ENCODE measurements at places on chromosomes 2 and 18. TPM values are rescaled to one million over a fixed set of nuclear protein-coding genes. Genes with fewer than 3 reads are reported as not detected.

Gene GLI2
- not detected for total RNA-seq

Gene PROC
- total RNA-seq: not detected

Gene UPP2
- total RNA-seq: not detected

Gene HOXD12
- total RNA-seq: not detected

Gene IL18R1
- total RNA-seq: 61.9 TPM

Gene EDAR
- 0.11 TPM for total RNA-seq

Gene UGT1A3
- not detected for total RNA-seq

DNA sequence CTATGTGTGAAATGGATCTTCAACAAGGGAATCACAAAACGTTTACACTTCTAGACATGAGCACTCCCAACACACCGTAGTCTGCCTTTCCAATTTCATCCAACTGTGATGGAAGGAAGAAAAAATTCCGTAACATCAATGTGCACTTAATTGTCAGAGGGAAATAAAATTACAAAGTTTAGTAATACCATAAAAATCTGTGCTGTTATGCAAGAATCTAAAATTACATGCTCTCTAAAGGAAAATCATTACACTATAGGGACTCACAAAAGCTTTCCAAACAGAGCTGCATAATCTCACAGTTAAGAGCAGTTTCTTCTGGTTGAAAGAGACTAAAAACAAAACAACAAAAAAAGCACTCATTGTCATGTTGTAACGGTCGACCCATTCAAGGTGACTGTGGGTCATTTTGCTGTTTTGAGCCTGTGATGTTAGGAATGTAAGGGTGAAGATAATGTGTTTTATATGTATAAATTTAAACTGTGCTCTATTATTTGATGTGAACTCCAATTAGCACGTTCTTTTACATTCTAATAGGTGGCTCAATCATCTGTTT is 698.0 kb downstream of the TDRD15 start:
- DNase-seq: no peak
- H3K4me3 ChIP-seq: no peak overlapping the region
- H3K27me3 ChIP-seq: no peaks in the 10 kb centered on the region
- no peaks in the 10 kb centered on the region for H3K4me1 ChIP-seq
- no peaks in the 10 kb centered on the region for H3K36me3 ChIP-seq

- H3K4me3 ChIP-seq: no peak overlapping the region
- DNase-seq: no peak
- peaks cover 3% of the 10 kb centered on the region for H3K27me3 ChIP-seq
- H3K4me1 ChIP-seq: no peaks in the 10 kb centered on the region
- no peaks in the 10 kb centered on the region for H3K36me3 ChIP-seq
These were observed 859.1 kb upstream of the ACVR2A start for GRCh38 chr2:146985753-146986152.

DNA sequence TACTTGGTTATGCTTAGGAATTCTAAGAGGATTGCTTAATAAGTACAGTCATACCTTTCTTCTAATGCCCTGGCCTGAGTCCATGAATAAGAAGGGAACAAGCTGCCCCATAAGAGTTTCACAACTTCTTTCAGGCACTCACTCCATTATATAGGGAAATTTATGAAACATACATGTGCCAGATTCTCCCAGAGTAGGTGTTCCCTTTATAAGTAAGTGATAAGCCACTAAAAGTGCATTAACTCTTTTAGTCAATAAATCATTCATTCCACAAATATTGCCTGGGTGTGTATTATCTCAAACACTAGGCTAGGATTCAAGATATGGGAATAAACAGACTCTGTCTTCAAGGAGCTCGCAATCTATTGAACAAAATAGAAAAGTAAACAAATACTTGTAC is 84.5 kb upstream of the RBBP8 start:
- no peak overlapping the region for H3K4me3 ChIP-seq
- H3K27me3 ChIP-seq: peaks cover 37% of the 10 kb centered on the region
- H3K4me1 ChIP-seq: peaks cover 10% of the 10 kb centered on the region
- no peaks in the 10 kb centered on the region for H3K36me3 ChIP-seq
- DNase-seq: no peak

- H3K36me3 ChIP-seq: no peaks in the 10 kb centered on the region
- no peak overlapping the region for H3K27ac ChIP-seq
- no peak for DNase-seq
- H3K27me3 ChIP-seq: no peaks in the 10 kb centered on the region
- H3K4me1 ChIP-seq: no peaks in the 10 kb centered on the region
- H3K4me3 ChIP-seq: no peak overlapping the region
These were observed 196.3 kb upstream of the SIX3 start for GRCh38 chr2:44744961-44745892.

GRCh38 chr18:37529296-37529695 is 36.3 kb downstream of the CELF4 start:
- peaks cover 27% of the 10 kb centered on the region for H3K27me3 ChIP-seq
- H3K4me3 ChIP-seq: no peak overlapping the region
- H3K27ac ChIP-seq: no peak overlapping the region
- peaks cover 2% of the 10 kb centered on the region for H3K4me1 ChIP-seq

DNA sequence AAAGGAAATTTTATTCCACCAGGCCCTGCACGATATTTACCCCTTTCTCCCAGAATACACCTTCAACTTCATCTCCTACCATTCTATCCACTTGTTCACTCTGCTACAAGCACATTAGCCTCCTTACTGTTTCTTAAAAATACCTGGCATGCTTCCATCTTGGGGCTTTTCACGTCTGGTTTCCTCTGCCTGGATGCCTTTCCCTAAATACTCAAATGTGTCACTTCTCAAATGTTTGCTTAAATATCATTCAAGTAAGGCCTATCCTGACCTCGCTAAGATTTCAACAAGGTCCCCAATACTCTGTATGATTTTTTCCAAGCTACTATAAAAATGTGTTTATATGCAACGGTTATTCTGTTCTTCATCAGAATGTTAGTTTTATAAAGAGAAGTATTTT is 433.0 kb upstream of the CHAC2 start:
- H3K4me3 ChIP-seq: no peak overlapping the region
- no peaks in the 10 kb centered on the region for H3K4me1 ChIP-seq
- no peak for DNase-seq
- H3K27ac ChIP-seq: no peak overlapping the region
- no peaks in the 10 kb centered on the region for H3K27me3 ChIP-seq

GRCh38 chr2:101114268-101114783 is 36.9 kb downstream of the TBC1D8 start:
- H3K4me3 ChIP-seq: no peak overlapping the region
- no peaks in the 10 kb centered on the region for H3K36me3 ChIP-seq
- no peak for DNase-seq
- no peak overlapping the region for H3K27ac ChIP-seq

GRCh38 chr2:168633200-168633599 is 169.2 kb upstream of the NOSTRIN start:
- H3K27ac ChIP-seq: no peak overlapping the region
- DNase-seq: no peak
- H3K4me3 ChIP-seq: no peak overlapping the region
- peaks cover 8% of the 10 kb centered on the region for H3K36me3 ChIP-seq
- no peaks in the 10 kb centered on the region for H3K27me3 ChIP-seq

- DNase-seq: no peak
- no peak overlapping the region for H3K27ac ChIP-seq
- no peaks in the 10 kb centered on the region for H3K36me3 ChIP-seq
- no peaks in the 10 kb centered on the region for H3K4me1 ChIP-seq
- peaks cover 16% of the 10 kb centered on the region for H3K27me3 ChIP-seq
These were observed 2.8 kb downstream of the NTSR2 start for GRCh38 chr2:11667194-11667593.

- H3K27ac ChIP-seq: no peak overlapping the region
- H3K4me3 ChIP-seq: no peak overlapping the region
- H3K4me1 ChIP-seq: peaks cover 13% of the 10 kb centered on the region
- peaks cover 8% of the 10 kb centered on the region for H3K36me3 ChIP-seq
- no peak for DNase-seq
These were observed 4.8 kb upstream of the THOC1 start for GRCh38 chr18:272650-273049.

GRCh38 chr2:26185954-26186770 is 13.3 kb downstream of the GAREM2 start:
- H3K36me3 ChIP-seq: peaks cover 9% of the 10 kb centered on the region
- peaks cover 12% of the 10 kb centered on the region for H3K27me3 ChIP-seq
- H3K4me3 ChIP-seq: peak overlapping the region; percentile 73
- no peak for DNase-seq
- peaks cover 9% of the 10 kb centered on the region for H3K4me1 ChIP-seq

- H3K27ac ChIP-seq: no peak overlapping the region
- H3K27me3 ChIP-seq: no peaks in the 10 kb centered on the region
- H3K36me3 ChIP-seq: no peaks in the 10 kb centered on the region
- no peak overlapping the region for H3K4me3 ChIP-seq
These were observed 119.5 kb downstream of the POLE4 start for GRCh38 chr2:75077909-75078308.

DNA sequence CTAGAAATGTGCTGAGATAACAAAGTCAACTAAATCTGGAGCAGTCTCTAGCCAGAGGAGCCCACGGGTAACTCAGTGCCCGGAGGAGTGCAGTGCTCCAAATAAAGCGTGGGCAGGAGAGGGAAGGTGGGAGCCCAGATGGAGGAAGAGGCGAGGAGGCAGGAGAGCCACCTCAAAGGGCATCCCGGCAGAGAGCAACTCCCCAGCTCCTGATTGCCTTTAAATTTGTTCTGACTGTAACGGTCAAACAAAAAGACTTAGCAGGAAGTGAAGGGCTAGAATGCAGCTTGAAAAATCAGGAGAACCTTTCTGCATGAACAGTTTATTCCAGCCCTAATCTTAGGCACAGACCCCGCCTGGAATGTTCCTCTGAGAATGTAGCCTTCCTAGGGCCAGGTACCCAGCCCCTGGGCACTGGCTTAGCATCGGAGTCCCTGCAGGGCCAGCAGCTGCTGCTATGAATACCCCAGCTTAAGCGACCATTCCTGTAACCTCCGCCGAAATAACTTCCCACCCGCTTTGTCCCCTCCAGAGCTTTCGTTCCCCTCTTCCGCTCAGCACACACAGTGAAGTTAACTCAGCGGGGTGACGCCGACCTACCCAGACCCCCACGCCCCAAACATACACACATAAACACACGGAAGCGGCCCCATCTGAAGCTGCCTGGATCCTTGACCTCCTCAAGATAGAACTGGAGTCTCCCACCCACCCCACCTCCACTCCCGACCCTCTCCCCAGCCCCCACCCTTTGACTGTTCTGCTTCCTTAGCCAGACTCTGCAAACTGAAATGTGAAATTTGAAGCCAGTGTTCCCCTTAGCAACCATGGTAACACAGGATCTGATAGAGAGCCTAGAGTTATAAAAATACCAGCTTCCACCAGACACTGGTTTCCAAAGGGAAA is 123.2 kb downstream of the SMAD7 start:
- DNase-seq: no peak
- H3K4me3 ChIP-seq: no peak overlapping the region
- peaks cover 22% of the 10 kb centered on the region for H3K4me1 ChIP-seq
- H3K27me3 ChIP-seq: no peaks in the 10 kb centered on the region

- no peak for DNase-seq
- no peaks in the 10 kb centered on the region for H3K36me3 ChIP-seq
- no peak overlapping the region for H3K4me3 ChIP-seq
- no peaks in the 10 kb centered on the region for H3K4me1 ChIP-seq
- H3K27me3 ChIP-seq: peaks cover 28% of the 10 kb centered on the region
These were observed 105.7 kb upstream of the TTC39C start for GRCh38 chr18:23908827-23909226.

DNA sequence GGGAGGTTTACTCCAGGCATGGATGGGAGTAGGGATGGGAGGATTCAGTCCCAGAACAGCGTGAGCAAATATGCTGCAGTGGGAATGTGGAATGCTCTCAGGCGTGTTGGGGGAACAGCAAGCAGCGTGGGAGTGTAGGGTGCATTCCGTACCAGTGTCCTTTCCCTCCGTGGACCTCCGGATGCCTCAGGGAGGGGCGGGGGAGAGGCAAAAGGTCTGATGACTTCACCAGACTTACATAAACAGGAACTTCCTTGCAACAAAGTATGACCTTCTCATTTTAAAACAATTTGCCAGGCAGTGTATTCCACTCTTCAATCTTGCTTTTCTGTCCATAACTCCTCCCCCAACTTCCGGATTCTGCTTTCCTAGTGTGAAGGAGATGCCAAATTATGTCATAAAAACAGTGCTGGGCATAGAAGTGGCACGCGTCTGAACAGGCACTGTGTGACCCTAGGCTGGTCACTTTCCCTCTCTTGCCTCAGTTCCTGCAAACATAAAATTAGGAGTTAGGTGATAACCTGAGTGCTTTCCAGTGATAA is 36.9 kb downstream of the RPL37A start:
- H3K27ac ChIP-seq: no peak overlapping the region
- no peaks in the 10 kb centered on the region for H3K27me3 ChIP-seq
- DNase-seq: no peak
- H3K36me3 ChIP-seq: no peaks in the 10 kb centered on the region
- no peak overlapping the region for H3K4me3 ChIP-seq
- H3K4me1 ChIP-seq: peaks cover 4% of the 10 kb centered on the region

GRCh38 chr2:75432761-75433361 is 127.9 kb downstream of the EVA1A start:
- H3K27me3 ChIP-seq: peaks cover 2% of the 10 kb centered on the region
- H3K4me1 ChIP-seq: no peaks in the 10 kb centered on the region
- H3K27ac ChIP-seq: no peak overlapping the region
- no peaks in the 10 kb centered on the region for H3K36me3 ChIP-seq

DNA sequence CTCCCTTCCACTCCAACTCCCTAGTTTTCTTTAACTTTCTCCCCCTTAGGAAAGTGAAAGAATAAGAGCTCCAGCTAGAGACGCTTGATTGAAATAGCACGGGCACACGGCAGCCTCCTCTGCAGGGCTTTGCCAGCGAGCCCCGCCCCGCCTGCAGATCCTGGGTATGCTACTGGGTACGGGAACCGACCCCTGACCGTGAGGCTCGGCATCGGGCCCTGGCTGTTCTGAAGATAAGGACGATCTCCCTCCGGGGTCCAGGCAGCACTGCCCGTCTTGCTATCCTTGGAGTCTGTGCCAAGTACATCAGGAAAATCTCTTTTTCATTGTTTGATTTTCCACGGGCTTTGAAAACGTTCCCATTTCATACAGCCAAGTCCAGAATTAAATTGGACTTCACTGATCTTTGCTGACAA is 284.5 kb downstream of the MTX2 start:
- H3K27me3 ChIP-seq: peaks cover 42% of the 10 kb centered on the region
- H3K36me3 ChIP-seq: no peaks in the 10 kb centered on the region
- no peak overlapping the region for H3K27ac ChIP-seq
- H3K4me3 ChIP-seq: peak overlapping the region; percentile 73

- H3K27me3 ChIP-seq: no peaks in the 10 kb centered on the region
- DNase-seq: no peak
- no peaks in the 10 kb centered on the region for H3K36me3 ChIP-seq
- H3K4me1 ChIP-seq: no peaks in the 10 kb centered on the region
These were observed 51.0 kb upstream of the CYP26B1 start for GRCh38 chr2:72198532-72199241.

Measured in activated T-helper 2 cell treated with anti-CD3 and anti-CD28 coated beads, Interferon-gamma antibody, Interleukin-2, Interleukin-4, amounts not matched to agents 10 μg/mL and 5 μg/mL and 100 μg/mL, durations not matched to agents 14 hours and 24 hours and 36 hours (primary cell).